ENCODE measurements at places on chromosomes 3 and 15.
A peak's percentile ranks its signal among the peaks of the same experiment; 100 is the strongest.

- no peak for DNase-seq
These were observed 156.3 kb downstream of the TIGIT start for GRCh38 chr3:114450008-114450596.

- no peak for DNase-seq
These were observed 263.3 kb upstream of the TPM1 start for GRCh38 chr15:62779036-62779770.

GRCh38 chr15:63402498-63403253 is 21.0 kb upstream of the CA12 start:
- DNase-seq, result peak; percentile 57

DNA sequence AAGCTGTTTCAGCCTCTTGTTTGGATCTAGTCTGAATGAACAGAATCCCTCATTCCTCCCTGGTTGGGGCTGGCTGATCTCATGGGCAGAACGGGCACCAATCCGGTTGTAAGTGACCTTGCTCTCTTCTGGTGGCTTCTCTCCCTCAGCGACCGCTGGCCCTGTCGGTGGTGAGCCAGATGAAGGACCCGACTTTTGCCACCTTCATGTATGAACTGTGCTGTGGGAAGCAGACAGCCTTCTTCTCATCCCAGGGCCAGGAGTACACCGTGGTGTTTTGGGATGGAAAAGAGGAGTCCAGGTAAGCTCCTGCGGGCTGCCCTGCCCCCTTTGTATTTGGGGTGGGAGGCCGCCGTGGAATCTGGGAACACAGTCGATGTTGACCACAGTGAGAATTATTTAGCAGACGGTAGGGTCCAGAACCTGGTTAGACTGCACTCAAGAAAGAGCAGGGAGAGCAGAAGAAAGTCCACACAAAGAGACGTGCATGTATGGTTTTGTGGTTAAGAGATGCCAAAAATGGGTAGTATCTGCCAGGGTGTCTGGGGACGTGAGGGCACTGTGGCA is 138.8 kb downstream of the LRRK1 start:
- no peak for DNase-seq

- DNase-seq, result no peak
These were observed 7.3 kb downstream of the RNU5B-1 start for GRCh38 chr15:65311760-65312159.

DNA sequence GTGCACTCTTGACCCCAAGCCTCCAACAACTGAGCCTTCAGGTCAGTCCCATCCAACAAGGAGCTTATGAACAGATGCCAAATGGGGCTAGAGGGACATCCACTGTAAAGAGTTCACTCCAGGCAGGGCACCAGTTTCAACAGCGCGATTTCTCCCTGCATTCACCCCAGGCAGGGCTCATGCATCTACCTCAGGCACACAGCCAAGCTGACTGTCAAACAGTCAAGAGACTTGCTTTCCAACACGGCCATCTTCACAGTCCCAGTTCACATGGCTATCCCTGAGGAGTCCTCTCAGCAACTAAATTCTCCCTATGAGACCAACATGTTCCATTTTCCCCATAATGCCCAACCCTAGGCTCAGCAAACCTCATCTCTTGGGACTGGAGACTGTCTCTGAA is 17.7 kb downstream of the SLC25A20 start:
- DNase-seq, result no peak

DNA sequence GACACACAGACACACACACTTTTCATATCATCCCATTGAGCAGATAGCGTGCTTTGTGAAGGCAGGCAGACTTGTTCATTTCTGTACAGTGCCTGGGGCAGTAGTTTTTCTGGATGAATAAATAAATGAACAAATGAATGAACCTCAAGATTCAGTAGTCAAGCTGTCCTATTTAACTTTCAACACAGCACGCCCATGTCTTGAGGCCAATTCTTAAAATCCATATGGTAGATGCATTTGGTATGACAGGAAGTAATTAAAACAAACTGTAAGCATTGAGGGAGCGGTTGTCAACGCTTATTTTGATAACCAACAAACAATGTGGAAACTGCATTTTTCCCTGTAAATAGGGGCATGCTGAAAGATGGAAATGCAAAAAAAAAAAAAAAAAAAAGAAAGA is 80.0 kb upstream of the BNC1 start:
- no peak for DNase-seq

GRCh38 chr3:52240059-52240885 is 1.3 kb upstream of the TWF2 start:
- DNase-seq, result peak; percentile 49

DNA sequence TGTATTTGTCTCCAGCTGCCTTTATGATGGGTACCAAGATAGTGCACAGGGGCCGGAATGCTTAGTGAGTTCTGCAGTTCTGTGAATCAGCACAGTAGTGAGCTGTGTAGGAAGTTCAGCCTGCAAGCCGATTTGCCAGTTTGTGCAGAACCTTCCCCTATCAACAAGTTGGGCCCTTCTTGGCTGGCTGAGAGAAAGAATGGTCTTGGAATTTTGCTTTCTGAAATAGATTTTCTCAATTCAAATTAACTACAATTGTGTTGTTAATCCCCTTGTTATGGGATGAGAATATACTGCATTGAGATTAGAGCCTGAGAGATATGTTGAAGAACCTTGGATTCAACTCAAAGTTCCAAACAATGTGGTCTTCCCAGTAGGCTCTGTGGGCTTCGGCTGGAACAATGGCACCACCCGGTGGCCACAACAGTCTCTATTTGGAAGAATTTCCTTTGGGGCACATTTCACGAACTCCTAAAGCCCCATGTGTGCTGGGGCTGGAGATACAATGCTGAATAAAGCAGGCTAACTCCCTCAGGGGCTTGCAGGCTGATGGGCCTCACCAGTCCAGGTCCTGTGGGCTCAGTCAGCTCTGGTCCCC is 59.1 kb downstream of the TRIM42 start:
- peak; percentile 10 for DNase-seq

GRCh38 chr3:46269556-46269955 is 27.3 kb downstream of the CCR3 start:
- no peak for DNase-seq

DNA sequence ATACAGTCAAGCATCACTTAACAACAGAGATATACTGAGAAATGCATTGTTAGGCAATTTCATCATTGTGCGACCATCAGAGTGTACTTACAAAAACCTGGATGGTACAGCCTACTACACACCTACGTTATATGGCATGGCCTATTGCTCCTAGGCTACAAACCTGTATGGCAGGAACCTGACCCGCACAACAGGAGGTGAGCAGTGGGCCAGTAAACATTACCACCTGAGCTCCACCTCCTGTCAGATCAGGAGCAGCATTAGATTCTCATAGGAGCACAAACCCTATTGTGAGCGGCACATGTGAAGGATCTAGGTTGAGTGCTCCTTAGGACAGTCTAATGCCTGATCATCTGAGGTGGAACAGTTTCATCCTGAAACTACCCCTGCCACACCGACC is 89.7 kb downstream of the SCAPER start:
- no peak for DNase-seq

DNA sequence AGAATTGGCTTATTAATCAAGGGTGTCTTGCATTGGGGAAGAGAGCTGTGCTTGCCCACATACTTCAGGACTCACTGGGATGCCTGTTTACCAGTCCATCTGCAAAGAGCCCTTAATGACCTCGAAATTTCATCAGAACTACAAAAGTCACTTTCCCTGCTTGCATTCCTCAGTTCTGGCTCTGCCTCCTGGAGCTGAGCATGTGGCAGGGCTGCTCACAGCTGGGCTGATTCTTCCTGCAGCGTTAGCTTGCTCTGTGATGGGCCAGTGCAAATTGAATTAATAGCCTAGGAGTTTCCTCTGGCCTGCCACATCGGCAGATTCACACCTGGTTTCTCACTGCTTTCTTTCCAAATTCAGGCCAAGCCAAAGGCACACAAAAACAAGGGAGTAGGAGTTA is 108.9 kb downstream of the DUT start:
- DNase-seq, result no peak

DNA sequence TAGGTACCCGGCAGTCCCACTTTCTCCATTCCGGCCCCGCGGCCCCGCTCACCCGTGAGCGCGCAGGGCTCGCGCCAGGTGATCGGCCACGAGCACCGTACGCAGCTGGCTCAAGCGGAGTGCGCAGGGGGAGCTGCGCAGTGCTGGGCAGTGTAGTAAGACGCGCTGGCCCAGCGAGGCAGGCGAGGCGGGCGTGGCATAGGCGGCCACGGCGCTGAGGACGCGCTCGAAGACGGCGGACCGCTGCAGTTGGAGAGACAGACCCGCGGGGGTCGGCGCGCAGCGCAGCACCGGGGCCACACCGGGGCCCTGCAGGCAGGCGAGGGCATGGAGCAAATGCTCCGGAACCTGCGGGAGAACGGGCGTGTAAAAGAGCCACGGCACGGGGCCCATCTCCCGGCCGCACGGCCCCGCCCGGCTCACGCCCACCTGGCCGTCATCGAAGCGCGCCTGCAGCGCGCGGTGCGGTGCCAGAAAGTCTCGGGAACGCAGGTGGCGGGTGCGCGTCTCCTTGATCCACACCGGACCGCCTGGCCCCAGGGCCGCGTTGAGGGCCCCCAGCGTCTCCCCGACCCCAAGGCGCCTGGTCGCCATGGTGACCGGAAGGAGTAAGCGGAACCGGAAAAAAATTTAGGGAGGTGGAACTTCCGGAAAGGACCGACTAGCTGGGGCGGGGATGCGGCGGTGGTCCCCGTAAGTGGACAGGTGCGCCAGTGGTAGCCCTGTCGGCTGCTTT is at the start of gene DALRD3:
DALRD3 (minus strand) TSS at position 610 of the 736 bp plus-strand sequence; CDS start at position 594, 16 bp downstream.
- peak; percentile 33 for DNase-seq

- no peak for DNase-seq
These were observed 35.0 kb upstream of the CFAP161 start for GRCh38 chr15:81098861-81099651.

DNA sequence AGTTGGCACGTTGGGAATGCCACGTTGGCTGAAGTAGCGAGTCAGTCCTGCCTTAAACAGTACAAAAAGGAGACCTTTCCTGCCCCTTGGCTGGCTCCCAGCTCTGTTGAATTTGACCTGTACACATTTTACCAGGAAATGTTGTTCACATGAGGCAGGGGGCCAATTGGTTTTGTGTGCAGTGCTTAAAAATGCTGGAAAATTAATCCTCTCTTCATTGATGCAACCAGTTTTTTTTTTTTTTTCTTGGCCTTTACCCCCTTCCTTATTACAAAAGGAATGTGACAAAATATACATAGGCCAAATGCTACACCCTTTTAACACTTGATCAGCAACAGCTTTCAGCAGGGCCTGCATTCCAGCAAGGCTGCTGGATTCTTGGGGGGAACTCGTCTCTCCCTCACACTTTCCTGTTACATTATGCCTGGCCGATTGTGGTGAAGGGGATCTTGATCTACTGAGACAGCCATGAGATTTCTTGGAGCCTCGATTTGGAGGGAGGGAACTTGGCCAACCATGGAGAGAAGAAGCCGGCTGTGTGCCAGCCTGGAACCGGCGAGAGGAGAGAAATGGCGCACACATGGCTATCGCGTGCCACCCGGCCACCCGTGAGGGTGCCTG is 93.1 kb downstream of the DNASE1L3 start:
- no peak for DNase-seq

- no peak for DNase-seq
These were observed 20.4 kb downstream of the TERC start for GRCh38 chr3:169744366-169745054.

DNA sequence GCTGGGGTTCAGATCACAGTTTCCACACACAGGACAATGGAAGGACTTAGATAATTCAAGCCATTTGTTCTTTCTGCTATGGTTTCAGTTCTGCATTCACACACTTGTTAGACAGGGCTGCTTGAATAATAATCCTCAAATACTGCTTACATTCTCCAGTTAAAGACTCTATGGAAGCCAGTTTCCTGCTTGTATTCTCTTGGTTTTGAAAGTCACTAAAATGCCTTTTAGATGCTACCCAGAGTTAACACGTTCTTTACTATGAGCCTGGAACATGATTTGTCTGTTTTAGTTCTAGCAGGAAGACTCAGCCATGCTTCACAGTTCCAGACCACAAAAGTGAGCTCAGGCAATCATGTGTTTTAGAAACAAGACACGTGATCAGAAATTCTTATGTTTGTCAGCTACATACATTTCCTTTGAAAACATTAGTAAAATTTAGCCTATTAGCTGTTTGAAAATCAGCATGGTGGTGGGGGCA is 152.4 kb downstream of the LEKR1 start:
- DNase-seq, result no peak

GRCh38 chr15:85988741-85989140 is 90.9 kb upstream of the AGBL1 start:
- DNase-seq, result no peak

DNA sequence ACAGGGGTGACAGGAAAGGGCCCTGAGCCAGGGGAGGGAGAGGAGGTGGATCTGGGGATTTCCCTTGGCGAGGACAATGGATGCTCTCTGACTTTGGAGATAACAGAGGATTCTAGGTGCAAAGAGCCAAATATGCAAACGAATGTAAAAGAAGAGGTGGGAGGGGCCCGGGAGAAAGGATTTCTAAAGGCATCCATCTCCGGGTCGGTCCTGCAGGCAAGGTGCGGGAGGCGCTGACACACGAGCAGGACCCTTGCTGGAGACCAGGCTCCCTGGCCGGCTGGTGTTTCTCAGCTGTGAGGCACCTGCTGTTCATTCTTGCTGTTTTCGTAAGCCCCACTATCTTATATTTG is 115.2 kb upstream of the TLE3 start:
- DNase-seq, result no peak

DNA sequence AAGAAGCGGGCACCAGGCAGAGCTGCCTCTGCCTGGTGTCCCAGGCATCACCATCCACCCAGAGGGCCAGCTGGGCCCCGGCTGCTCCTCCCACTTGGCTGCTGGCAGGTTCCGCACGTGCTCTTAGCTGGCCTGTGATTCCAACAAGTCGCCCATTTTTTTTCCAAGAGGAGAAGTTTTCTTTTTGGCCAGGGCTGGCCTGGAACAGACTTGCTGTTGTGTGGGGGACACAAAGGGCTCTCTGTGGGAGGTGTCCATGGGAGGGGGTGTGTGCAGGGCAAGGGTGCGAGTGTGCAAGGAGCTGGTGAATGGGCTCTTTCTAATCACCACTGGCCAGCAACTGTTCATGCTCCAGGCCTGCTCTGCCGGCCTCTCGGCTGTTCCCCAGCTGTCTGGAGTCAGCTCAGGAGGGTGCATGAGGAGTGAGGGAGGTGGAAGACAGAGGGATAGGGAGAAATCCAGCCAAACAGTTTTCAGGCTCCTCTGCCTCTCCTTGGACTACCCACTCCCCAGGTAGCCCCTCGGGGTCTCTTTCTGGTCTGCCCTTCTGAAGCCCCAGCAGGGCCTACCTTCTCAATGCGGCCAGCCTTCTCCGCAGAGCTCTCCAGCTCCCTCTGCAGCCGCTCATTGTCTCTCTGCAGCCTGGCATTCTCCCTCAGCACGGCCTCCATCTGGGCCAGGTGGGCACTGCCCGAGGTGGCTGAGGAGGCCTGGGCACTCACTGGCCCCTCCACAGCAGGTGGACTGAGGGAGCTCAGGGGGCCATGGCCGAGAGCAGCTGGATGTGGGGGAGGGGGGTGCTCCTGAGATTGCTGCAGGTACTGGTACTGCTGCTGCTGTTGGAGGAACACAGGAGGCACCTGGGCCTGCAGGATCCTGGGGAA is 7.1 kb downstream of the AMOTL2 start:
- no peak for DNase-seq

- DNase-seq, result no peak
These were observed 567.8 kb downstream of the IGSF11 start for GRCh38 chr3:118466795-118467330.

GRCh38 chr3:152539191-152539764 is 270.5 kb downstream of the MBNL1 start:
- DNase-seq, result no peak

Measured in A549 (cell line).